ENCODE measurements at places on chromosomes 12 and 14.

DNA sequence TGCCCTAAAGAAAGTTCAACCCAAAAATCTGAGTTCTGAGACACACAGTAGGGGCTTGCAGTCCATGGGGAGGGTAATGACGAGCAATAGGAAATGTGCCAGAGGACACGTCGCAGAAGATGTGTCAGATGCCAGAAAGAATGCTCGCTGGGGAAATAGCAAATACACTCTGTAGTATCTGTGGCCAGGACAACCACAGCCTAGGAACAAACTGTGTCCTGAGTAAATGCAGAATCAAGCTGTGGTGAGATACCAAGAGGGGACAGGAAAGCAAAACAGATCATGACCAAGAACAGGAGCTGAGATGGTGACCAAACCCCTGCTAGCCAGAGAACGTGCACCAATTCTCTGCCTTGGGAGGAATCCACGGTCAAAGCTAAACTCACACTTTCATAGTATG, 9.1 kb downstream of the CRACR2A start:
- no peak for DNase-seq

DNA sequence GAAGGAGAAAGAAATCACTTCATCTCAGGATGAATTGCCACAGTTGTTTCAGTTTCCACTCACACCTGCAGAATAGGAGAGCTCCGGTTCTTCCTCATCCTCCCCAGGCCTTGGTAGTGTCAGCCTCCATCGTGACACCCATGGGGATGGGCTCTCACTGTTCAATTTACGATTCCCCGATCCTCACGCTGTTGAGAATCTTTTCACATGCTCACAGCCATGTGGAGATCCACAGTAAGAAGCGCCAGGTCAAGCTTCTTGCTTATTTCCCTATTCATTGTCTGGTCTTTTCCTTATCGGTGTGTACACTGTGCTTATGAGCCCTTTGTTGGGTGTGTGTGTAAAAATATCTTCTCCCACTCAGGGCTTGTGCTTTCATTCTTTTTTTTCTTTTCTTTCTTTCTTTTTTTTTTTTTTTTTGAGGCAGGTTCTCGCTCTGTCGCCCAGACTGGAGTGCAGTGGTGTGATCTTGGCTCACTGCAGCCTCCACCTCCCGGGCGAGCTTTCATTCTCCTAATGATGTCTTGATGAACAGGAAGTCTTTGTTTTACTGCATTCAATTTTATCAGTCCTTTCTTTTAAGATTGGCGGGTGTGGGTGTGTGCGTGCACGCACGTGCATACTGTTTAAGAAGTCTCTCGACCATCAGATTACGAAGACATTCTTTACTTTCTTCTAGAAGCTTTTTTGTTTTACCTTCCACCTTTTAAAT, 21.5 kb downstream of the RIN3 start:
- DNase-seq = no peak

DNA sequence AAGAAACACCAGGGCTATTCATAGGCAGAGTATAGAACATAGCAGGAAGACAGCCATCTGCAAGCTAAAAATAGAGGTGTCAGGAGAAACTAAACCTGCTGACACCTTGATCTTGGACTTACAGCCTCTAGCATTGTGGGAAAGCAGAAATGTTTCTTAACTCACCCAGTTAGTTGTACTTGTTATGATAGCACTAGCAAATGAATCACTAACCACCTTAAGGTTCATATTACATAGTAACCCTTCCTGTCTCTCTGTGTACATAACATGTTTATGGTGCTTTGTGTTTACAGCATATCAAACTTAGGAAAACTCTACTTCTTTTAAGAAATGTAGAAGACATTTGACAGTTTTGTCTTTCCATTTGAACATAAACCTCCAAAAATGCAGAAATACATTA, 1031.3 kb downstream of the FSCB start:
- no peak for DNase-seq

GRCh38 chr14:21267431-21267845, 1.8 kb downstream of the HNRNPC start:
- DNase-seq = no peak

- DNase-seq = no peak
These were observed 449.4 kb upstream of the PRICKLE1 start for GRCh38 chr12:43038991-43039390.

GRCh38 chr14:101120641-101121507, 217.4 kb upstream of the RTL1 start:
- no peak for DNase-seq

GRCh38 chr12:92466391-92467305, 236.1 kb upstream of the PLEKHG7 start:
- no peak for DNase-seq

GRCh38 chr12:5439371-5439771, 7.5 kb downstream of the NTF3 start:
- DNase-seq = no peak

- DNase-seq = no peak
These were observed 16.6 kb downstream of the FBXW8 start for GRCh38 chr12:116927244-116927940.

Measured in NCI-H1048 (cell line).